ENCODE measurements at places on chromosomes 1 and 21.
A peak's percentile ranks its signal among the peaks of the same experiment; 100 is the strongest.

- DNase-seq = no peak
Measured at GRCh38 chr1:51336711-51337110, 6.3 kb upstream of the TTC39A start.

GRCh38 chr1:225816643-225817538 is 7.0 kb downstream of the EPHX1 start:
- no peak for DNase-seq

DNA sequence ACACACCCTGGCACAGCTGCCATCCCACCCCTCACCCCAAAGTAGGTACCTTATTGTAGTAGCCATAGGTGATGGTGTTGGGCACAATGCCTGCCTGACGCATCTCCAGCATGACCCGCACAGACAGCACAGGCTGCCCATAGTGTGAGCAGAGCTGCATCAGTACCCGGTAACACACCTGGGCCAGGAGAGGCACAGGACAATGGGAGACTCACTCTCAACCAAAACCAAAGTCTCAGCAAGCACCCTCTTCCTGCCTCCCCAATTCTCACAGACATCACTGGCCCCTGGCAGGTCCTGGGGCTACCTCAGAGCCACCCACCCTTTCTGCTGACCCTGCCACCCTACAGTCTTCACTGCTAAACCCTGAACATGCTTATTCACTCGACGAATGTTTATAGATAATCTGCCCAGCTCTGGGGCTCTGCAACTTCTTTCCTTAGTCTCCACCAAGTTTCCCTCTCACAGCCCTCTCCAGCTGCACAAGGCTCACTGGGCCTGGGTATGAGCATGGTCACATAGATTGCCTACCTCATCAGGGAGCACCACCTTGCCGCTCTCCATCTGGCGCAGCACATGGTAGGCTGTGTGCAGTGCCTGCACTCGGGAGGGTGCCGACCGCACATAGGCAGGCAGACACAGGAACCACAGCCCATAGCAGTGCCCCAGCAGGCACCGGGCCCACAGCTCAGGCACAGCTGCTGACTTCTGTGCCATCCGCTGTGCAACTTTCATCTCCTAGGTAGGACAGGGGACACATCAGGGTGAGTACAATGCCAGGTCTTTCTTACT is 10.3 kb downstream of the DENND4B start:
- DNase-seq = no peak

GRCh38 chr1:96388421-96389310 is 332.9 kb upstream of the PTBP2 start:
- no peak for DNase-seq

- DNase-seq = no peak
Measured at GRCh38 chr1:200526709-200527612, 93.6 kb downstream of the KIF14 start.

- DNase-seq = peak; percentile 82
Measured at GRCh38 chr1:92882819-92883218, 51.0 kb downstream of the RPL5 start.

DNA sequence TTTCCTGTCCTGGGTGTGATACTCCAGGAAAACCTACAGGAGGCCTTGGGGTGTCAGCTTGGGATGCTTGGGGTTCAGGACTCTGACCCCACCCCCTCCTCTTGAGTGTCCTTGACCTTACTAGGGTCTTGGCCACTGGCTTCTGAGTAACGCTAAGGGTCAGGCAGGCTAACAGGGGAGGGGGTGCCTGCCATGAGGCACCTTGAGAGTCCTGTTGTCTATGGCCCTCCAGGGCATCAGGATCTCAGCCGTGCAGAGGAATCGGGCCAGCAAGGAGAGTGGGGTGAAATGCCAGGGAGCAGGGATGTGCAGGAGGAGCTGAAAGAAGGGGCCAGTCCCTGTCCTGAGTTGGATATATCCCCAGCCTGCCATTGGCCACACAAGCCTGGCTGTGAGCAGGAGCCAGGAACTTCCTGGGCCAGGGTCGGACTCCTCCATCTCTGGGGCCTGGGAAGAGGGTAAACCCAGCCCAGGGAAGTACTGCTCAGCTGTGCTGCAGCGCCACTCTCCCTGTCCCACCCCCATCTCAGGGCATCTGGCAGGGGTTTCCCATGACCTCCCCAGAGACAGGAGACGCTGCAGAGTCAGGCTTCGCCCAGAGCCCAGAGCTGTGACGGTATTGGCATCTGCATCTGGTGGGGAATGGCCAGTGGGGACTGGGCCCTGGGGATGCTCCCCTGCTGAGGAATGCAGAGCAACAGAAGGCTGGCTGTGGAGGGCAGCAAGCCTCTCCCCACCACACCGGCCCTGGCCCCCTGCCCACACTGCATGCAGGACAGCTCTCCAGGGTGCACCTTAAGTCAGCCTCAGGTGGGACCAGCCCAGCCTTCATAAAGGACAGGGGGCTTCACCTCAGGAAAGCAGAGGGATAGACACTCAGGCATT is 6.3 kb downstream of the KIF21B start:
- peak; percentile 37 for DNase-seq

DNA sequence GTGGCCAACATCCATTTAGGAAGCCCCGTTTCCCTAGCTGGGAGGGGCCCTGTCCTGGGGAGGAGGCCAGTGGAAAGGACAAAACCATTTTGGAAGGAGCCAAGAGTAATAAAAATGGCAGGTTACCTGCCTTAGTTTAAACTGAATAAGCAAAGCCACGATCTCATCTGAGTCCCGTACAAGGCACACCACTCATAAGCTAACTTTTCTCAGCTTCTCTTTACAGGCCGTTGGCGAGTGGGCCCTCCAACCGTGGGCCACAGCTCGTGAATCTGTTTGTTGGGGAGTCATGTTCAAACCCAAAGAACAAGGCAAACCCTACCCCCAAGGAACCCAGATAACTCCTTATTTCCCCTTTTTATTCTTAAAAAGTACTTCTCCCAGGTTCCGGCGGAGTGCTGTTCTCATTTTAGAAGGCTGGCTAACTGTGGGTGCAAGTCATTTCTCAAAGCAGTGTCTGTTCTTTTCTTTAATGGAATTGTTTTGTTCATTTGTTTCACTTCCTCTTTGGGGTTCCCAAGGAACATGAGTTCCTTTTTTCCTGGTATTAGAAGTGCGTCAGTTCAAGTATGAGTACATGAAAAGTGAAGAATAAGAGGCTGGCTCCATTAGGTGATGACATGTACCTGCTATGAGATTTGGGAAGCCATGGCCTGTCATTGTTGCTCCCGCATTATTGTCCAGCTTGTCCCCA is 89.0 kb downstream of the PSMG1 start:
- peak; percentile 67 for DNase-seq

GRCh38 chr1:32962248-32962896 is 2.2 kb downstream of the RNF19B start:
- DNase-seq = peak; percentile 64

GRCh38 chr1:25472471-25472870 is 41.8 kb downstream of the MACO1 start:
- no peak for DNase-seq

DNA sequence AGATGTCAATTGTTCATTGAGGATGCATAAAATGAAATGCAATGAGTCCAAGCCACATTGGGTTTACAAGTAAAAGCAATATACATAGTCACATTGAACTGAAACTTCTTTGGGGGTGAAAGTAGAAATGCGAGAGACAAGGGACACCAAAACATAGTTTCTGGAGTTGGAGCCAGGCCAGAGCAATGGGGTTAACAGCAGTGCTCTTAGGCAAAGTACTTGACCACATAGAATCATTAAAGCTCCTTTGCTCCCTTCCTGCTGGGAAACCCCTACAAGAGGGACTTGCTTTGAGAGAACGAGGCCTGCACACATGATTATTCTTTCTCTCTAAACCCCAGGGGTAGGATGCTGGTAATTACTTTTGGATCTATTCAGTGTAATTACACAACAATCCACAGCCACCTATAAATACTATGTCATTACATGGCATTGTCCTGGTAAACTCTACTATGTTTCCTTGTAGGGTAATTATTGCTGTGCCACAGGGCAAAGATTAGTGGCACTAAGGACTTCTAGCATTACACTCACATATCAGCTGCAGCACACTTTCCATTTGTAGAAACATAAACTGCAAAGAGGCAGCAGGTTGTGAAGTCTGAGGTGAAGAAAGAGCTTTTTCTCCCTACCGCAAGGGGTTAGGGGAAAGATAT is 421.6 kb upstream of the PBX1 start:
- DNase-seq = no peak

DNA sequence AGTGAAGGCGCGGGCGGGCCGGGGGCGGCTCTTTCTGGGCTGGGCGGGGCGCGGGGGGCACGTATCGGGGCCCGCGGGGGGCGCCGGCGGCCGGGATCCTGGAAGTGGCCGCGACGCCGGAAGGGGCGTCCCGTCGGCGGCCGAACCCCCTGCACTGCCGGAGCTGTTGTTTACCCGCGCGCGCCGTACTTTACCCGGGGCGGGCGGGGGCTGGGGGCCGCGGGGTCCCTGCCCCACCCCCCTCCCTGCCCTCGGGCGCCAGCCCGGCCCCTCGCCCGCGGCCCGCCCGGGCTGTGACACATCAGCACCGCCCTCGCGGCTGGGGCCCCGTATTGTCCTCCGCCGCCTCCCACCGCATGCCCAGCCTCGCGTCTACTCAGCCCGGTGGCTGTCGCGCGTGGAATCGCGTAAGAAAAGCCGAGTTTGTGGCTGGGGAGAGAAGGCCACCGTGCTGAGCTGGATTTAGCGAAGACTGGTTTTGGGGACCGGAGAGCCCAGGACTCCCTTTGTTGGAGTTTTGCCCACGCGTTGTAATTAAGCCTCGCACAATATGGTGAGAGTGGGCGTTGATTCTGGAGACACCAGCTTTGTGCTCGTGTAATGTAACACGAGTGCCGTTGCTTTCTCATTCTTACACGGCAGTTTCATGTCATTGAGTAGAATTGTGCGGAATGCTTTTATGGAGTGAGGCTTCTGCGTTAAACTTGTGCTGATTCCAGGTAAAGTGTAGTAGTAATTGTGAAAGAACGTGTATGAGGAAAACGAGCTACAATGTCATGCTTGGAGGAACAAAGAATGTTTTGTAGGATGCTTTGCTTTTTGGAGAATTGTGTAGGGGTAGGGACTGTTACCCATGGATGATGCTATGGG is 559 bp downstream of the BACH1 start:
- peak; percentile 75 for DNase-seq

GRCh38 chr1:63748046-63748580 is 25.7 kb upstream of the ROR1 start:
- DNase-seq = no peak

DNA sequence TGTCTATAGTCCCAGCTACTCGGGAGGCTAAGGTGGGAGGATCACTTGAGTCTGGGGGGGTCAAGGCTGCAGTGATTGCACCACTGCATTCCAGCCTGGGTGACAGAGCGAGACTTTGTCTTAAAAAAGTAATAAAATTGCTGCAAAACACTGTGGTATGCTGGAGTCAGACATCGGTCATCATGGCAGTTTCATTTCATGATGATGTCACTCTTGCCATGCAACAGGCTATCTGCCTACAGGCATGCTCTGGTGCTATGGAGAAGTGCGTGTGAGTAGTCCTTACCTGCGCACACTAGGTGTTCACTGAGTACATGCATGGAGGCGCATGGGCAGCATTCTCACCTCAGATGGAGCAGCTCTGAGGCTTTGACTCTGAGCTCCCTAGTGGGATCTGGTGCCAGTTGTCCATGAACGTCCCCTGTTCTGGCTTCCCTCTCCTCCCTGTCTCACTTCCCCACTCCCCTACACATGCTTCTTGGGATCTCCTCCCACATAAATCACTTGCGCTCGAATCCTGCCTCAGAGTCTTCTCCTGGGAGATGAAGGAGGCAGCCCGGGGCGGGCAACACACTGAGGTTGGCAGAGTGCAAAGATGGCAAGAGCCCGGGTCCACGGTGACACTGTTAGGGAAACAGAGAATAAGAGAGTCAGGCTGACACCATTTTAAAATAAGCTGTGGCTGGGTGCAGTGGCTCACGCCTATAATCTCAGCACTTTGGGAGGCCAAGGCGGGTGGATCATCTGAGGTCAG is 10.4 kb upstream of the CELA3B start:
- no peak for DNase-seq

- DNase-seq = peak; percentile 54
Measured at GRCh38 chr1:19468397-19468956, 16.9 kb downstream of the CAPZB start.

DNA sequence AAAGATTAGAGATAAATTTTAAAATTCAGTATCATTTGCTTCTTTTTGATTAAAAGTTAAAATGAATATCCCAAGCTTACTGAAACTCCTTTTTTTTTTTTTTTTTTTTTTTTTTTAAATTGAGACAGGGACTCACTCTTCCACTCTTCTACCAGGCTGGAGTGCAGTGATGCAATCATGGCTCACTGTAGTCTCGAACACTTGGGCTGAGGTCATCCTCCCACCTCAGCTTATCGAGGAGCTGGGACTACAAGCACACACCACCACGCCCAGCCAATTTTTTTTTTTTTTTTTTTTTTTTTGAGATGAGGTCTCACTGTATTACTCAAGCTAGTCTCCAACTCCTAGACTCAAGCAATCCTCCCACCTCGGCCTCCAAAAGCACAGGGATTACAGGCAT is 92.1 kb upstream of the RGS18 start:
- peak; percentile 33 for DNase-seq

DNA sequence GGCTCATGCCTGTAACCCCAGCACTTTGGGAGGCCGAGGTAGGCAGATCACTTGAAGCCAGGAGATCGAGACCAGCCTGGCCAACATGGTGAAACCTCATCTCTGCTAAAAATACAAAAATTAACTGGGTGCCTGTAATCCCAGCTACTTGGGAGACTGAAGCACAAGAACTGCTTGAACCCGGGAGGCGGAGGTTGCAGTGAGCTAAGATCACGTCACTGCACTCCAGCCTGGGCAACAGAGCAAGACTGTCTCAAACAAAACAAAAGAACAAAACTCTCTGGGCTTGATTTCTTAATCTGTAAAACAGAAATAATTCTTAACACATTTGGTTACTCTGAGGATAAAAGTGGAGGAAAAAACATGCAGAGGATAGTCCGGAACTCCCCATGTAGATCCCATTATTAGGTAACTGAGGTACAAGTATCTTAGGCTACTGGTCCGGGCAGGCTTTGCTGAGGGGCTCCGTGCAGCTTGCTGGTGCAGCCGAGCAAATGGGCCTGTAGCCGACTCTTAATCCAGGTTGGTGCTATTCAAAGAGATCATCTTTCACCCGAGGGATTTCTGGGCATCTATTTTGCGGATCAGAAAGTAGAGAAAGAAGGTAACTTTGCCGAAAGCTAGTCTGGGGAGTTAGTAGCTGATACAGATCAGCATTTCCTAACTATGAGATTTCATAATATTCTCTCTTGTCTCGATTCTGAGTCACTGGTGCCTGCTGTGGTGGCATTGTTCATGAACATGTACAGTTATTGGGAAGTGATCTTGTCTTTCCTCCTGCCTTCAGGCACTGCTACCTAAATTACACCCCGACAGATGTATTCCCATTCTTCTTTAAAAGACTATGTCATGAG is 56.8 kb downstream of the NFIA start:
- DNase-seq = peak; percentile 85

DNA sequence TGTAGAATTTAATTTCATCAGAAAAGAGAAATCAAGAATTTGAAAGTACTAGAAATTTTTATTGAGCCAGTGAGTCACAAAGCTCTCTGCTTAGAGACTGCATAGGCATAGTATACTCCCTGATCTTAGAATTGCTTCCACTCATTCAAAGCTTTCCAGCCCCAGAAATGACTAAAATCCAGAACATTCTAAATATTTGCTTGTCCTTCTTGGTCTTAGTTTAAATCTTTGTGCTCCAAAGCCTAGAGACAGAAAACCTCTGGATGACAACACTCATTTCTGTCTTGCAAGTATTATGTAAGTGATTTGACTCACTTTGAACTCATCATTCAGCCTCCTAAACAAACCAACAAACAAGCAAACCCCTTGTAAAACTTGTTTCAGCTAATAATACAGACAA is 74.2 kb downstream of the PTPRC start:
- peak; percentile 8 for DNase-seq
